ENCODE measurements at places on chromosomes 4 and X.

GRCh38 chrX:14194711-14195110 lies 165.0 kb upstream of the GEMIN8 start:
- DNase-seq, result no peak

DNA sequence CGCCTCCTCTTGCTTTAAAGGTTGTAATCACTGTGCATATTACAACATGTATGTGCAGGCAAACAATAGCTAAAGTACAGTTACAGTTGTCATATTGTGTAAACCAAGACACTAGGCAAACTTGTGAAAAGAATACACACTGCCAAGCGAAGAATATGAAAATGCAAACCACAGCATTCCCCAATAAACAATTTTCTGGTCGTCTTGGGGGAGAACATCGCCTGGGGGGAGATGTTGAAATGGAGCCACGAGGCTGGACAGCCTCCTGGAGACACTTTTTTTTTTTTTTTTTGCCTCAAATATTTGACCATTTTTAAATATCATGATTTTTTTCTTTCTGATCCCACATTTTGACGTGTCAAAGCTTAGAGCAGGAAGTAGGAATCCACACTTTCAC lies 51.7 kb upstream of the PDLIM3 start:
- no peak for DNase-seq

GRCh38 chrX:38000706-38001105 lies 5.6 kb upstream of the SYTL5 start:
- no peak for DNase-seq

GRCh38 chr4:37338972-37339371 lies 94.4 kb downstream of the NWD2 start:
- no peak for DNase-seq

DNA sequence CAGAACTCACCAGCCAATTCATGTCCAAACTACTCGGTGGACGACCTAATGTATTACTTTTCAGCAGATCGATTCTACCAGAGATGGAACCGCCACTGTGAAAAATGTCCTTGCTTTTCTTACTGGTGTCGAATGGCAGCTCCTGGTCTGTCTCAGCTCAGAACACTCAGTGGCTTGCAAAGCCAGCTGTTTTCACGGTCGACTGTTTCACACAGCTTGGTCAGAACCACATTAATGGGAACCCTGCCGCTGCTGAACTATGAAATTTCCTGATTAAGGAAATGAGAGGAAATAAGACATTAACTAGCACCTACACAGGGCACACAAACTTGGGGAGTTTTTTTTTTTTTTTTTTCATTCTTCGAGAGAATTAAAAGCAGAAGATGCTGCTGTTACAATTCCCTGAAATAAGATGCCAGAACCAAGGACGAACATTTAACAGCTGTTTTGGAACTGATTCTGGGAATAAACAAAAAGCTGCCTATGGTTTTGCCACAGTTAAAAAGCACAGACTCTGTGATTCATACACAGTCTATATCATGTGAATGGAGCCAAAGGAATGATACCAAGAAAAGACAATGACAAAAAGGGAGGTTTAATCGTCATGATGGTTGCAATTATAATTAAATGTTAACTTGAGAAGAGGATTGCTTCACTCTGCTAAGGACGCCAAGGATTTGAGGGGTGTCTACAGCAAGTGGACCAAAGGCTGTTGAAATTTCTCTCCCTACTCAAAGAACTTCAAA lies 31.3 kb downstream of the SUPT20HL2 start:
- no peak for DNase-seq

DNA sequence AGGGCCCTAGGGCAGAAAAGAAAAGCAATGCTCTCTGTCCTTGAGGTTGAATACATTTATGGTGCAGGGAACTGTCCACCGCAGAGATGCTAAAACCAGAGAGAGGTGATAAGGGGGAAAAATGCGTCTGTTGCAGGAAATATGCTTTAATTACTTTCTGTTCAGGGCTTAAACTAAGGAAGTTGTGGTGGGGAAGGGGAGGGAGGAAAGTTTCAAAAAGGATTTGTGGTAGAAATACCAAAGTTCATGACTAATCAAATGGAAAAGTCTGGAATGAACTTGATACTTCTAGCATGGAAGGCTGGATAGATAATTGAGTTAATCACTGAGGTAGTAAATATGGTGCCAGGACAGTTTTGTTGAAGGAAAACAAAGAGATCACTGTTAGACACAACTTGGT lies 99.0 kb downstream of the ASB9 start:
- DNase-seq, result no peak

- no peak for DNase-seq
Measured at GRCh38 chrX:135477576-135477975, 42.9 kb upstream of the INTS6L start.

DNA sequence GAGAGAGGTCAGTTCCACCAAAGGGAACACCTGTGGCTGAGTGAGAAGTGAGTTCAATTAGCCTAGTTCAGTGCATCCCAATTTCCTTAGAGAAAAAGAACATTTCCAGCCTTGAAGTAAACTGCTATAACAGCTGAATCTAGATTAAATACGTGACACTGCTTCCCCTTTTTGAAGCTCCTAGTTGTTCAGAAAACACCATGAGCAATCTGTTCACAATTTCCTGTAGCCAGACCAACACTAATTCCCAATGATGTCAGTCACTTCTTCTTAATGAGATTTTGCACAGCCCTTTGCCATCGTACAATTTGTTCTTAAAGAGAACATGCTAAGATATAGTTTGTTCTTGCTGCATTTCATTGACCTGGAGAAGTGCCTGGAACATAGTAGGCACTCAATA lies 144.6 kb upstream of the EDNRA start:
- no peak for DNase-seq

DNA sequence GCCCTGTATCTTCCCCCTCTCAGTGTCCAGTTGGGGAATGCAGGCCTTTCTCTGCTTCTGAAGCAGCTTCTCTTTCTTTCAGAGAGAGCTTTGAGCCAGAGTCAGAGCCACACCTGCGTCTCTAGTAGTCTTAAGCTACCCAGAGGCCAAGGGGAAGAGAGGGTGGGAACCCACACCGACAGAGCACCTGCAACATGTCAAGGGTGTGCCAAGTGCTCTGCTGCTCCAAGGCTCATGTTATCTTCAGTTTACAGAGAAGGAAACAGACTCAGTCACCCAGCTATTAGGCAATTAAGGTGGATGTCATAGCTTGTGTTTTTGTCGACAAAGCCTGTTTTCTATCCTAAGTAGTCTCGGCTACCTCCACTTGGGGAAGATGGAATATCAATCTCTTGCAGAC lies 22.7 kb upstream of the RNF212 start:
- no peak for DNase-seq

DNA sequence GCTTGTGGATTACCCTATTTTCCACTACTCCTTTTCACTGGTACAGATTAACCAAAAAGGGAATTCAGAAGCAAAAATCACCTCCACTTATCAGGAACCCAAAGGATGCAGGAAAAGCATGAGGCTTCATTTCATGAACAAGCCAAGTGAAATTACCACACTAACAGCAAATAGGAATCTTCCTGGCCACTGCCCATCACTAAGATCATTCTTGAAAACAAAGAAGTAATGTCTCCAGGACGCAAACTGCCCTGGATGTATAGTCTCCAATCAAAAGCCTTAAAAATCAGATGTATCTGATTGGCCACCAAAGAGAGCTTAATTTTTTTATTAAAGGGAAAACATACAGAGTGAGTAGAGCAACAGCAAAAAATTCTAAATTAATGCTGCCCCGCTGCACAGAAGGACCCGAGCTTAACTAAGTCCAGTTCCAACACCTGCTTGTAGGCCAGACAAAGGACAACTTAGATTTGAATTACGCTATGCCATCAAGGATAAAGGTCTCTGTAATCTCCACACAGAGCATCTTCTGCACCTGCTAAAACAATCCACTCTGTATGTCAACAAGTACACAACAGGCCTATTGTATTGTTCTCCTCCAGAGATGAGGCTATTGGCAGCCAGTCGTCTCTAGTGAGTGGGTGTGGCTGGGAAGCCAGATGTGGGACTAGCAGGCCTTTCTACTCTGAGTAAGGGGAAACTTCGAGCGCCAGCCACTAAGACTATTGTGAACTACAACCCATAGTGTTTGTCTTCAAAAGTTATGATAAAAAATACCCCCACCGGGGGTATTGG lies 12.4 kb downstream of the ZDHHC9 start:
- DNase-seq, result no peak

GRCh38 chr4:23422878-23423277 lies 467.0 kb downstream of the PPARGC1A start:
- no peak for DNase-seq
